ENCODE measurements at places on chromosomes 5 and 9.

GRCh38 chr9:27110181-27110580 is 1.2 kb downstream of the TEK start:
- DNase-seq, result no peak

- no peak for DNase-seq
Observed at GRCh38 chr5:113615708-113616107, 102.2 kb downstream of the YTHDC2 start.

DNA sequence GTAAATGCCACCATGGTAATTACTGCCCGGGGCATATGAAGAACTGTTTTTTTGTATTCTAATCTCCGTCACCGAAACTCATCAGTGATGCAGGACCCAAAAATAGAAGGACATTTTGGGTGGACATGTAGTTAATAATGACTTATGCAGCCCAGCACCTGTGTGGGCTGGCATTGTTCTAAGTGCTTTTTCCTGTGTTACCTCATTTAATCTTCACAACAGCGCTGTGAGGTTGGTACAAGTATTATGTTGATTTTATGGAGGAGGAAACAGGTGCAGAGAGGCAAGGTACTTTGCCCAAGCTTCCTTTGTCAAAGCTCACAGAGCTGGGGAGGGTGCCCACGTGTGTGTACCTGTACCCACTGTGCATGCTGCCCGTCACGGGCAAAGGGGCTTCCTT is 58.4 kb downstream of the DAPK1 start:
- DNase-seq, result no peak

DNA sequence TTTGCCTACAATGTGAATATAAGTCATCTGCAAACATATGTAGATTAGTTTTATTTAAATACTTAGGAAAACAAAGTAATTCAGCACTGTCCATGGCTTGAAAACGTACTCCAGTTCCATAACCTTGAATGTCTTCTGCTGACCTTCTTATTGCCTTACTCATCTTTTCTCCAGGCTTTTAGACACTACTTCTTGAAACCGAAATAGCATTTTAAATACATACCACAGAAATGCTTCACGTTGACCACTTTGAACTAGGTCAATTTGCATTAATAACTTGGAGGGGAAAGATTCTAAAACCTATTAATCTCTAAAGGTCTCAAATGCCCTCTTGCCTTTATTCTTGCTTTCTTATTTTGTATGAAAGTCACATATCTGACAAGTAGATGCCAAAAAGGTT is 995.4 kb upstream of the ACO1 start:
- DNase-seq, result no peak

- no peak for DNase-seq
Observed at GRCh38 chr5:37436146-37436934, 57.2 kb downstream of the WDR70 start.

- DNase-seq, result no peak
Observed at GRCh38 chr5:166710271-166710670, 1581.2 kb upstream of the WWC1 start.

DNA sequence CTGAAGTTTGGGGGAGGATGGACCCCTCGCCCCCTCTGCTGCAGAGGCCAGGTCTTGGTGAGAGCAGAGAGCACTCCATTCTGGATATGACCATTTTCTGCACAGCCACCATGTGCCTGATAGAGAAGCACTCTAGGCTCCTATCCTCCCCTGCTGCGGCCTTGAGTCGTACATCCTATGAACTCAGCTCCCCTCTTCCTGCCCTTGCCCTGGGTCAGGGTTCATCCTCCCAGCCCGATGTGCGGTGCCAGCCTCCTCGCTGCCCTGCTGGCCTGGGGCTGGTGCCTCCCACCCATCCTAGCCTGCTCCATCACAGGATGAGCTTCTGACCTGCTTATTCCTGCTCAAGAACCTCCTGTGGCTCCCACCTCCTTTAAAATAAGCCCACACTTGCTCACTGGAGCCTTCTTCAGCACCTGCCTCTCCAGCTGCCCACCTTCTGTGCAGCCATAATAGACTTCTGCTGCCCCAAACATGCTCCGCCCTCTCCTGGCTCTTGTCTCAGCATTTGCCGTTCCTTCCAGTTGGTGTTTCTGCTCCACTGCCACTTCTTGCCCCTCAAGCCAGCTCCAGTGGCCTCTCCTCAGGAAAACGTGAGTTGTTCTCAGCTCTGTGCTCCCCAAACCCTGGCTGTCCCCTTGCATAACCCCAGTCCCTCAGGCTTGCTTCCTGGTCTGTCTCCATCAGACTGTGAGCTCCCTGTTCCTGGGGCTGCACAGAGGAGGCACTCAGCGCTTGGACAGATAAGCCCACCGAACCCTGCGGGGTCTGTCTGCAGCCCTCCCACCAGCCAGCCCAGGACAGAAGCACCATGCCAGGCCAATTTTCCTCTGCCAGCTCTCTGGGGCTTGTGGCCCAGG is 22.3 kb upstream of the TTLL11 start:
- no peak for DNase-seq

DNA sequence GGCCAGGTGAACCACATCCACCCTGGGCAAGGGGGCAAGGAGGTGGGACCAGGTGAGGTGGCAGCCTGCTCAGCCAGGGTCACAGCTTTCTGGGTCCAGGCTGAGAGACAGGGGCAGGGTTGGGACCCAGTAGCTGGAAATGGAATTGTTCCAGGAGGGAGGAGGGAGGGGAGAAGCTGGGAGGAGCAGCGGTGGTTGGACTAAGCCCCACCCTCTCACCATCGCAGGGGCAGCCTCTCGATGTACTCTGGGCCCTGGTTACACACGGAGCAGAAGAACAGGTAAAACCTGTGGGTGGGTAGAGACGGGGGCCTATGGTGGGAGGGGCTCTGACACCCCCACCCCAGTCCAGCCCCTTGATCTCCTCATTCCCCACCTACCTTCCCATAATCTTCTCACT is 11.2 kb downstream of the PHF19 start:
- no peak for DNase-seq

DNA sequence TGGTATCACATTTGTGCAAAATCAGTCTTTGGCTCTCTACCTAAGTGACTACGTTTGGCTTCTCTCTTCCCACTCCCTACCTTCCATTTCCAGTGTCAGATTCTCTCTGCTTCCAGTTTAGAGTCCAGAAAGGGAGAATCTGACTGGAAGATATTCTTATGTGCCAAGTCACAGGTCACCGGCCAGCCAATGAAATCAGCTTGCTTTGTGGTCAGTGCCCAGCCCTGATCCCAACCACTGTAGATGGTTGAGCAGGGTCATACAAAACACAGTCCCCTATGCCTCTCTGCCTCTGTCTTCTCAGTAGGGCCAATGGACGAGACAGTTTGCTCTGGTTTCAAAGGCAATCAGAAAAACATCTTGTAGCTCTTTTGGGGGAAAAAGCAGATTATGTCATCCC is 15.6 kb upstream of the EPB41L4B start:
- no peak for DNase-seq

GRCh38 chr5:112025757-112026156 is 268.8 kb upstream of the NREP start:
- no peak for DNase-seq

DNA sequence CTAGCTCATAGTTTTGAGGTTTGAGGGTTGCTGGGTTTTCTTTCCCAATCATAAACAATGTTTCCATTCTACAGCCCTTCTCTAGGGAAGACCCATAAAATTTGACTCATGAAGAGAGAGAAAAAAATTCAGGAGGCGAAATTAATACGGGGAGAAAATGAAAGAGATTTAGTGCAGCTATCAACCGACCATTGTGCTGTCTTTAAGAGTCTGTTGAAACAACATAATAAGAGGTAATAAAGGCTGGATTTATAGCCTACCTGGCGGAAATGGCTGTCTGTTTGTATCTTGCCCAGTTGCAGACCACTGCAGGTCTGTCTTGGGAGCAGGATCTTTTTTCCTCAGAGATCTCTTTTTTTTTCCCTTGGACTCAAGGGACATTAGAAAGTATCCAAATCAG is 66.9 kb downstream of the TLR4 start:
- no peak for DNase-seq

GRCh38 chr9:113513536-113513935 is 50.0 kb downstream of the RGS3 start:
- DNase-seq, result no peak

- no peak for DNase-seq
Observed at GRCh38 chr9:37992924-37993349, 76.1 kb downstream of the SHB start.

DNA sequence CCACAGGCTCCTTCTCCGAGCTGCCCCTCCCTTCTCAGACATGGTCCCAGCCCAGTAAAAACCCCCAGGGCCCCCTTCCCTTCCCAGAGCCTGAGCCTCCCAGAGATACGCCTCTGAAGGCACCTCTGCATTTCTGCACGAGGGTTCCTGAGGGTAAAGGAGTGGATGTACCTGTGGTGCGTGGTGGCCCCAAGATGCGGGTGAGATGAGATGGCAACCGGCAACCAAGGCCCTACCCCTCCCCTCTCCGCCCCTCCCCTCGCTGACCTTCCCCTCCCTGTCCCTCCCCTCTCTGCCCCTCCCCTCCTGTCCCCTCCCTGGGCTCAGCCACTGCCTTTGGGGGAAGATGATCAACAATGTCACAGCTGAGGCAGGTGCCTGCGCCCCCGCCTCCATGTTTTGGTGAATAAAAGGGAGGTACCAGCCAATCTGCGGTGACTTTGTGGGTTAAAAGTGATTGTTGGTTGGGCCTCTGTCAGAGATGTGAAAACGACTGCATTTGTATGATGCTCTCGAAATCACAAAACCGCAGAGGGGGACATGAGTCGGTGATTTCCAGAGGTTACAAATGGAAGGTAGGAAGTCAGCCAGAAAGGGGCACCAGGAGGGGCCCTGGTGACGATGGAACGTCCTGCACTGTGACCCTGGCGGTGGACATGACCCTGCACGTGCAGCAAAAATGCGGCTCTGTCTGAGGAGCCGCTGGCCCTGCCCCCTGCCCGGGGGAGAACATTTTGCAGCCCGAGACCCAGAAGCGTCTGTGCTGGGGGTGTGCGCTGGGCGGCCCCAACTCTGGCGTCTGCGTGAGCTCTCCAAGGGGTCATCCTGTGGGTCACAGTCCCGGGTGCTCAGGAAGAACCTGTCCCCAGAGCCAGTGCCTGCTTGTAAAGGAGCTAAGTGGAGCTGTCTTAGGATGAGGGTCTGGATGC is 3.7 kb downstream of the LCN9 start:
- no peak for DNase-seq

- DNase-seq, result no peak
Observed at GRCh38 chr5:140336388-140336787, 10.0 kb downstream of the HBEGF start.

DNA sequence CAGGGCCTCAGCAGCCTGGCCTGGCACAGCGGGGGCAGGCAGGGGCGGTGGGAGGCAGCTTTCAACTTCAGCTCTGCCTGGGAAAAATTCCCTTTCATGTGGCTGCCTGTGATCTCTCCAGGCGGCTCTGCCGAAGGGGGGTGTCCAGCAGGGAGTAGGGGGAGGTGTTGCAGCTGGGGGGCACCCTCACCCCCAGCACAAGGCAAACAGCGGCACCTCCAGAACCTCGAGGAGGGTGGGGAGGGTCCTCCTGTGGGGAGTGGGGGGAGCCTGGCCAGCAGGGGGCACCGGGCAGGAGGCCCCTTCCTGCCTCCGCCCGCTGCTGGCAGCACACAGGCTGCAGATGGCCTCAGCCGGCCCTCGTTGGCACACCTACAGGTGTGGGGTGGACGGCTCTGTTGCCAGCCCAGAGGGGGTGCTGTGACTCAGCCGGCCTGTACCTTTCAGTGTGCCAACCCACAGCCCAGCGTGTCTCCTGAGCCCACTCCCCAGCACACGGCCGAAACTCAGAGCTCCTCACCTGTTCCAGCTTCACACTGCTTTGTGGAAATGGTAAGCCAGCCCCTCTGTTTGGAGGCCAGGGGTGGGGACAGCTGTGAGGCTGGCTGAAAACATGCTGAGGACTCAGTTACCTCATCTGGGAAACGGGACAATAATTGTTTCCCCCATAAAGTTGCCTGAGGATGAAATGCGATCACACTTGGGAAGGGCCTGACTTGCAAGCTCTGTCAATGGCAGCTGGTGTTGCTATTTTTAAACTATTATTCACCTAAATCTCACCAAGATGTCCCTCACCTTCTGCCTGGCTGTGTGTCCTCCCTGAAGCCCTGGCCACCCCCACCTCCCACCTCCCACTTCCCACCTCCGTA is 37.0 kb downstream of the CXXC5 start:
- DNase-seq, result no peak

- DNase-seq, result no peak
Observed at GRCh38 chr5:113578091-113578490, 64.6 kb downstream of the YTHDC2 start.

- DNase-seq, result no peak
Observed at GRCh38 chr5:124259017-124259416, 487.4 kb downstream of the ZNF608 start.

- DNase-seq, result no peak
Observed at GRCh38 chr5:179860301-179860700, 1.7 kb upstream of the MRNIP start.

DNA sequence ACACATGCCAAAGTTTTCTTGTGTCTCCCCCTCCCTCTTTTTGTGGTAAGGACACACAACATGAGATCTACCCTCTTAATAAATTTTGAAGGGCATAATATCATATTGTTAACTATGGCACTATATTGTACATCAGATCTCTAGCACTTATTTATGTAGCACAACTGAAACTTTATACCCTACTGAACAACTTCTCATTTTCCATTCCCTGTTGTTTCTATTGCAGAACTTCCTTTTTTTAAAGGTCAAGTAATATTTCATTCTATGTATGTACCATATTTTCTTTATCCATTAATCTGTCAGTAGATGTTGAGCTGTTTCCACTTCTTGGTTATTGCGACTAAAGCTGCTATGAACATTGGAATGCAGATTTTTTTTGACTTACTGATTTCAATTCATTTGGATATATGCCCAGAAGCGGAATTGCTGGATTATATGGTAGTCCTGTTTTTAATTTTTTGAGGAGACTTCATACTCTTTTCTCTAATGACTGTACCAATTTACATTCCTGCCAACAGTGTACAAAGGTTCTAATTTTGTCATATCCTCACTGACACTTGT is 305.3 kb downstream of the PRR16 start:
- no peak for DNase-seq

GRCh38 chr9:79581794-79582193 is 10.0 kb downstream of the TLE4 start:
- DNase-seq, result peak; percentile 36

- DNase-seq, result no peak
Observed at GRCh38 chr5:179393078-179393477, 47.8 kb upstream of the ADAMTS2 start.

DNA sequence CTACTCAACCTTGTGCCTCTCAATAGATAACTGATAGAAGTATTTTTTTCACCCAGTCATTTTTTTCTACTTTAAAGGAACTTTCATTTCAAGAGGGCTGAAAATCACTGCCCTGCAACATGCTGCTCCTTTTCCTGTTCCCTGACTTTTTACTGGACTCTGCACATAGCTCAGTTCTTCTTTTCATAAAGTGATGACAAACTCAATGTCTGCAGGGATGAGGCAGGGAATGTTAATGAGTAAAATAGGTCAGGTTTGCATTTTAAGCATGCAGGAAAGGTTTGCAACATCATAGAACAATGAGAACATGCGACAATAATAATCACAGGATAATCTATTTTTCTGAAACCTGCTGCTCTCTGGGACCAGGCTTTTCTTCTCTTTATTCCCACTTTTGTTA is 172.2 kb upstream of the SGCD start:
- no peak for DNase-seq

GRCh38 chr9:97907046-97907445 is 15.3 kb downstream of the TRMO start:
- no peak for DNase-seq

GRCh38 chr9:135516132-135516860 is 4.9 kb upstream of the LCN1 start:
- DNase-seq, result no peak

- DNase-seq, result no peak
Observed at GRCh38 chr9:120100595-120100994, 479.4 kb downstream of the CDK5RAP2 start.

GRCh38 chr5:39396843-39397242 is 27.9 kb downstream of the DAB2 start:
- no peak for DNase-seq

GRCh38 chr9:25684321-25684720 is 6.1 kb upstream of the TUSC1 start:
- DNase-seq, result no peak
